ENCODE measurements at places on chromosomes 2 and 18.

DNA sequence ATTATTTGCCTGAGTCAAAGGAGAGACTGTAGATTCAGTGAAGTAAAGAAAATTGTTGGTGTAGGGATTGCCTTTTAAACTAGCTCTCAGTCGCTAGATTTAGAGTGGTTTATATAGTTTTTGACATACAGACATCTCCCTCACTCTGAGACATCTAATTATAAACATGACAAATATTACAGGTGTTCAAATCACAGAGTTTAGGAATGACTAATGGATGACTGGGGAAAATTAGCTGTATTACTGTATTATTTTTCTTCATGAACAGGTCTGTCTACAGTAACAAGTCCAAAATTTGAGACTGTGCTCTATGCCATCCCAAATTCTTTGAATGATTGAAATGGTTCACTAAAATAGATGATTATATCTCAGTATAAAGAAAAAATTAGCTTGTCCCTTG lies 40.0 kb downstream of the MAP2 start:
- no peak for DNase-seq

DNA sequence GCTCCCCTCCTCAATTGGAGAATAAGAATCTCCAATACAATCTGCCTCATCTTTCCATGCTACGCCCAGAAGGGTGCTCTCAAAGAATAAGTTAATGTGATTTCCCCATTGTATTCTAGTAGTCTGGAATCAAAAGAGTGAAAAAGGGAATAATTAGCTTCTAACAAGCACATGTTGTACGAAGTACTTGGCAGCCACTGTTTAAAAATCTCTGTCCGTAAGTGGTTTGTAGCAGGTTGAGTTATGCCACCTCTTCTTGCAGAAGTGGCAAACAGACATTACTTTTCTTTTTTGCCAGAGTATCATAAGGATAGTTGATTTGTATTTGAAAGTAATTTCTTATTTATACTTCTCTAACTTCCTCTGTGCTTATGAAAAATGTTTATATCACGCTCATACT lies 184.7 kb downstream of the CD226 start:
- DNase-seq: no peak

GRCh38 chr2:168626096-168626495 lies 170.0 kb downstream of the CERS6 start:
- no peak for DNase-seq

GRCh38 chr18:581096-581495 lies 916 bp downstream of the CETN1 start:
- no peak for DNase-seq

- DNase-seq: no peak
These were observed 119.3 kb downstream of the PRKCE start for GRCh38 chr2:45770811-45771210.

DNA sequence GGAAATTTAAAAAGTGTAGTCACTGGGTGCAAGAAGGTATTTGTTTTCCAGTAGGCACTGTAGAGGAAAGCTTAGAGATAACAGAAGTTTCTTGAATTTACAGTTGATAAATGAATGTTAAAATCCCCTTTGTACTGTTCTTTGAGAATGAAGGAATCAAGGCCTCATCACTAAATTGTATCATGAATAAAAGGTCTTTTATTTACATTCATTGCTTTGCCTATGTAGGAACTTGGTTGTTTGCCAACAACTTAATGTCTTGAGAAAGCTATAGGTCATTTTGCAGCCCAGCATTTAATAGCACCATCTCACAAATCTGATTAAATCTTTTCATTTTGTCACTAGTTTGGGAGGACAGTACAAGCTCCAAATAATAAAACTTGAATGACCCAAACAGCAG lies 213.9 kb upstream of the ITGA4 start:
- DNase-seq: no peak

Measured in GM12878 (cell line).